ENCODE measurements at places on chromosomes 16 and 17.

- no peak for DNase-seq
Observed at GRCh38 chr16:17160285-17160853, 310.4 kb downstream of the XYLT1 start.

- DNase-seq = no peak
Observed at GRCh38 chr17:76824093-76824492, 44.1 kb upstream of the MGAT5B start.

GRCh38 chr16:6189216-6189615 lies 1091.6 kb upstream of the EEF2KMT start:
- DNase-seq = no peak

DNA sequence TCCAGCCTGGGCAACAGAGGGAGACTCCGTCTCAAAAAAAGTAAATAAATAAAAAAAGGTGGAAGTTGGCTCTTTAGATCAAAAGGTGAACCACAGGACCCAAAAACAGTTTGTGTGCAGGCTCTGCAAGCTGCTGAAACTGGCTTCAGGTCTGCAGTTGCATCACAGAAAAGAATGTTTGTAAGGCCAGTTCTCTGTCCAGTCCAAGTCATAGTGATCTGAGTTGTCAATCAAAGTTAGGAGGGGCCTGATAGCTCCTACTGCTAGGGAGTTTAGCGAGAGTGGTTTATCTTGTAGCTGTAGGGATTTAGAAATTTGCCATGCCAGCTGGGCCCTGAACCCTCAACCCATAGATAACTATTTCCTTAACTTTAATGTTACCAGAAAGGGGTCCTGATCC lies 101.2 kb upstream of the CACNG5 start:
- no peak for DNase-seq

Measured in mesothelial cell of epicardium (in vitro differentiated cells).